ENCODE measurements at places on chromosomes 11 and 22. TPM values are rescaled to one million over a fixed set of nuclear protein-coding genes. Genes with fewer than 3 reads are reported as not detected.
A peak's percentile ranks its signal among the peaks of the same experiment; 100 is the strongest.

Gene MMP7
- 2,825 TPM for total RNA-seq

Gene TBX10
- total RNA-seq: not detected

DNA sequence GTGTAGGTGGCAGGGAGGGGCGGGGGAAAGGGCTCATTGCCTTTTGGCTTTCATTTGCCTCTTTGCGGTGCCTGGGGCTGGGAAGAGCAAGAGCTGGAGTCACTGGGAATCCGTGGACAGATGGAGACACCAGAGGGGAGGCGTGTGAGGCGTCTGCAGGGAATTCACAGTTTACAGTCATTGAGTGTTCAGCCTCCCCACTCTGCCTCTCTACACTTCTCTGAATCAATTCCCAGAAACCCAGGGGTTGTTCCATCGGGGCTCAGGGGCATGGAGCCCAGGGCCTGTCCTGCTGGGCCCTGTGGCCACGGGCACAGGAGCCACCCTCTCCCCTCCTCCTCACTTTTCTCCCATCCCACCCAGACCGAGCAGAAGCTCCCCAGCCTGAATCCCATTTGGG lies 160.5 kb upstream of the NAV2 start:
- DNase-seq: no peak

- peak; percentile 72 for DNase-seq
Observed at GRCh38 chr11:36354221-36355003, 58.3 kb downstream of the PRR5L start.
